T-helper 2 cell (primary cell): ENCODE measurements at places on chromosomes 7 and 10.
A peak's percentile ranks its signal among the peaks of the same experiment; 100 is the strongest.

DNA sequence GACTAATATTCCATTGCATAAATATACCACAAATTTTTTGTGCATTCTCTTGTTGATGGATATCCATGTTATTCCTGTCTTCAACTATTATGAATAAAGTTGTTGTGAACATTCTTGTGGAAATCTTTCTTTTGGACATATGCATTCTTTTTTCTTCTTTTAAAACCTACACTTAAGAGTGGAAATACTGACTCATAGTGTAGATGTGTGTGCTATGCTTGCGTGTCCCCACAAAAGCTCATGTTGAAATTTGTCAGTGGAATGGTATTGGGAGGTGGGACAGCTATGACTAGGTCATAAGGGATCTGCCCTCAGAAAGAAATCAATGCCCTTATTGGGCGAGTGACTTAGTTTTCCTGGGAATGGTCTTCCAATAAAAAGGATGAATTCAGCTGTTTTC, 203.6 kb upstream of the PRSS58 start:
- DNase-seq: no peak

- no peak for DNase-seq
Measured at GRCh38 chr7:107981466-107981865, 21.5 kb downstream of the LAMB1 start.

DNA sequence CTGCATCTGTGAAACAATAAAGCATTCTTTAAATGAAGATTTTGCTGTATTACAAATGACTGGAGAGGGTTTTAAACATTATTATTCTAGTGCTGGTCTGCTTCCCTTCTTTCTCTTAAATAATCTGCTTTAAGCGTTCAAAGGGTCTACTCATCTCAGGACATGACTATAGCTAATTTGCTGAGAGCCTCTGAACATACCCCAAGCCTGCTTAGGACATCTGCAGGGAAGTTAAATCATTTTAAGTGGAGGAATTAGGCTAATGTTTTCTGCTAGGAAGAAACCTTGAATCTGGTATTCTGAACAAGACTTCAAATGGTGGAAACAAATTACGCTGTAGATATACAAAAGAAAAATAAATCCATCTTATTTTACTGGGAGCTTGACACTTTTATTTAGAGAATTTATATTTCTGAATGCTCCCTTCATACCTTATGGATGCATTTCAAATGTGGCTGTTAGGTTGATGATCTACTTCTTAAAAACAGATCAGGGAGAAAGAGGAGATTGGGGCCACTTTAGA, 124.4 kb upstream of the ITGB1 start:
- DNase-seq: no peak

DNA sequence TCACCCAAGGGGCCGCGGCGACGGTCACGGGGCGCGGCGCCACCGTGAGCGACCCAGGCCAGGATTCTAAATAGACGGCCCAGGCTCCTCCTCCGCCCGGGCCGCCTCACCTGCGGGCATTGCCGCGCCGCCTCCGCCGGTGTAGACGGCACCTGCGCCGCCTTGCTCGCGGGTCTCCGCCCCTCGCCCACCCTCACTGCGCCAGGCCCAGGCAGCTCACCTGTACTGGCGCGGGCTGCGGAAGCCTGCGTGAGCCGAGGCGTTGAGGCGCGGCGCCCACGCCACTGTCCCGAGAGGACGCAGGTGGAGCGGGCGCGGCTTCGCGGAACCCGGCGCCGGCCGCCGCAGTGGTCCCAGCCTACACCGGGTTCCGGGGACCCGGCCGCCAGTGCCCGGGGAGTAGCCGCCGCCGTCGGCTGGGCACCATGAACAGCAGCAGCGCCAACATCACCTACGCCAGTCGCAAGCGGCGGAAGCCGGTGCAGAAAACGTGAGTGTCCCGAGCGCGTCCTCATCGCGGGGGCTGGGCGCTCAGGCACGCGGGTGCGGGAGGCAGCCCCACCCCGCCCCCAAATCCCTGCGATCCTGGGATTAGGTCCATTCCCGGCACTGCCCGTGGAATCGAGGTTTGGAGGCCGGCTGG, 509 bp downstream of the AHR start:
- peak; percentile 51 for DNase-seq

DNA sequence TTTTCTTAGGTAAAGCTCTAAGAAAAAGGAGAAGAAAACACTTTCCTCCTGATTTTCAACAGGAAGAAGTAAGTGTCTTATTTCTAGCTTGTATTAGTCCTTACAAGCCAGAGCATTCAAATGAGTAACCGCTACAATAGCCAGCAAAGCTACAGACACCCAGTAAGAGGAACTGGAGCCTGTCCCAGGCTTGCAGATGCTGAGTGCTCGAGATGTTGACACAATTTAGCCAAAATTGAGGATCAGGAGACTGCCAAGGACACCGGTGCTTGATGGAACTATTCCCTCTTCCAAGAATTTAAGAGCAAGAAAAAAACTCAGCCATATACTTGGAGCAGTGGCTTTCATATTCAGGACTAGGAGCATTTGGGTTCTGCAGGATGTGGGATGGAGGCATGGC, 149.3 kb upstream of the DPP6 start:
- no peak for DNase-seq

GRCh38 chr7:2436341-2437104, 33.1 kb downstream of the CHST12 start:
- DNase-seq: no peak

DNA sequence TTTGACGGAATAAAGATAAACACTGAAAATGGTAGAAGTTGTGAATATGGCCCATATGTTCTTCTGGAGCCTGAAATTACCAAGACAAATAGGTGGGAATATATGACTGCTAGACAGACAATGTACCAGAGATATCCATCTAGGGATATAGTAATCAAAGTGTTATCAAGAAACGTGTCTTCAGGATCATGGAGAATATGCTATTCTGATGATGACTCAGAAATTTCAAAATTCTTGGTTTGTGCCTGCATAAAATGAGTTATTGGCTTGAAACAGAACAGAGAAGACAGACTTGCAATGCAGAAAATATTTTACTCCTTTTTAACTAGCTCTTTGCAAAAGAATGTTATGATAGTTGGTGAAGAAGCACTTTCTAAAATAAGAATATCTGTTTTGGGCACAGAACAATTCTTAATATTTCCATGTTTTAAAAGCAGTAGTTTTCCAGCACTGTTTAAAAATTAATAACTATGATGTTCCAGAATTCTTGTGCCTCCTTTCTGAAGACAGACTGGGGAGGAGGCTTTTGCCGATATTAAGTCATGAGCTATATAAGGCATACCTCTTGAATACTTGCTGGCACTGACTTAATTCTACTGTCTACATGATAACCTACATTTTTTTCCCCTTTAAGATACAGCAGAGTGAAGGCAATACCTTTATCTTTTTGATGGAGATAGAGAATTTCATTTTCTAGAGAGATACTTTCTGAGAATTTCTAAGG, 34.4 kb upstream of the CABCOCO1 start:
- no peak for DNase-seq

GRCh38 chr10:98041352-98042043, 11.1 kb upstream of the CRTAC1 start:
- DNase-seq: no peak

DNA sequence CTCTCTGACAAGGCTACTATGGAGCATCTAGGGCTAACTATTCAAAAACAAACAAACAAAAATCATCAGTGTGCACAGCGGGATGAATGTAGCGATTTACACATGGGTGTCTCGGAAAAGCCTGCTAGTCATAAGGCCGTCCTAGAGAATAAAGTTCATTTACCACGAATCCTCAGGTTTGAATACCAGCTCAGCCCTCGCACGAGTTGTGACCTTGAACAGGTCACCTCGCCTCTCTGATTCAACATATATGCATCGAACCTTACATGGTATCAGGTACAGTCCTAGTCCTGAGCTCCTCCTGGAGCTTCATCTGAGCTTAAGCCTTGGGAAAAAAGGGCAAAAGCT, 572 bp downstream of the ATP5MF start:
- DNase-seq: no peak

DNA sequence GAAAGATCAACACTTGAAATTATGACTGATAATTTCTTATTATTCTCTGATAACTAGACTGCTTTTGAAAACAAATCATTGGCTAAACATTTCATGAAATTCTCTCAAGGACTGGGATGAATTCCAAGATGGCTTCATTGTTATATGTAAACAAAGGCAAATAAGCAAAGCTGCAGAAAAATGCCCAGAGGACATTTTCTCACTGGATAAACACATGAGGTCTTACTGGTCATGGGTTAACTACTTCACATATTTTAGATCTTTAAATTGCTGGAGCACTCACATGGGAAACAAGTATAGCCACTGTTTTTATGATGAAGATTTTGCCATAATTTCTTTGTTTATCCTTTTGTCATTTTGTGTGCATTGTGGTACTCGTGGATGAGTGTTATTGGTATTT, 239.1 kb downstream of the PHF14 start:
- DNase-seq: no peak

- DNase-seq: no peak
Measured at GRCh38 chr10:124952123-124952522, 10.2 kb downstream of the ZRANB1 start.

DNA sequence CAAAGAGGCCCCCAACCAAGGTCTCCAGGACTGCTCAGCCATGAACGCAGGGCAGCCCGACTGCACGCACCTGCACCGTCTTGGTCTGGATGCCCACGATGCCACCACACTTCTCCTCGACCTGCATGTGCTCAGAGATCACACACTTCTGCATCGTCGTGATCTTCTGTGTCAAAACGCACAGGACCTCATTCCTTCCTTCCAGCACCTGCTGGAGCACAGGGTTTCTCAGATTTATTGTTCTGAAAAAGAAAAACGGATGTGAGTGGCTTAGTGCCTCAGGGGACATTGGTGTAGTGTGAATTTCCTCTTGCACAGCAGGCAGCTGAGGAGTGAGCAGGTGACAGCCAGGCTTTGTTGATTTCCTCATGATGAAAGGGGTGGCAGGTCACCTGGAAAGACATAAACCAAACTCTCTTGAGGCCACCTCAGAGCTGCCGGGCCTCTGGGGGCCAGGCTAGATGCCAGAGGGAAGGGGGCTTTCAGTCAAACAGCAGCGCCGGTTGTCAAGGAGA, 38.2 kb downstream of the GSDME start:
- no peak for DNase-seq

DNA sequence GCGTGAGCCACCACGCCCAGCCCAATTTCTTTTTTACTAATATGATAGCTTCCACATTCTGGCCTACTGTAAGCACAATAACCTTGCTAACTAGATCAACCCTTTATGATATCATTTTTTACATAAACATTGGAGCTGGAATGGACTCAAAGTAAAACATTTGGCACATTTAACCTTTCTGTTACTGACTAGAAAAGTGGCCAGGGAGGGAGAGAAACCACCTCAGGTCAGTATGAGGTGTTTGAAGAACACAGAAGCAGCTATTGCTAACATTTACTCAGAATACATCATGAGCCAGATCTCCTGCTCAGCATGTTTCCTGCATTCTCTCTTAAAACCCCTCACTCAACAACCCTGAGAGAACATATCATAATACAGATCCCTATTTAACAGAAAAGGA, 27.3 kb downstream of the SGMS1 start:
- no peak for DNase-seq

DNA sequence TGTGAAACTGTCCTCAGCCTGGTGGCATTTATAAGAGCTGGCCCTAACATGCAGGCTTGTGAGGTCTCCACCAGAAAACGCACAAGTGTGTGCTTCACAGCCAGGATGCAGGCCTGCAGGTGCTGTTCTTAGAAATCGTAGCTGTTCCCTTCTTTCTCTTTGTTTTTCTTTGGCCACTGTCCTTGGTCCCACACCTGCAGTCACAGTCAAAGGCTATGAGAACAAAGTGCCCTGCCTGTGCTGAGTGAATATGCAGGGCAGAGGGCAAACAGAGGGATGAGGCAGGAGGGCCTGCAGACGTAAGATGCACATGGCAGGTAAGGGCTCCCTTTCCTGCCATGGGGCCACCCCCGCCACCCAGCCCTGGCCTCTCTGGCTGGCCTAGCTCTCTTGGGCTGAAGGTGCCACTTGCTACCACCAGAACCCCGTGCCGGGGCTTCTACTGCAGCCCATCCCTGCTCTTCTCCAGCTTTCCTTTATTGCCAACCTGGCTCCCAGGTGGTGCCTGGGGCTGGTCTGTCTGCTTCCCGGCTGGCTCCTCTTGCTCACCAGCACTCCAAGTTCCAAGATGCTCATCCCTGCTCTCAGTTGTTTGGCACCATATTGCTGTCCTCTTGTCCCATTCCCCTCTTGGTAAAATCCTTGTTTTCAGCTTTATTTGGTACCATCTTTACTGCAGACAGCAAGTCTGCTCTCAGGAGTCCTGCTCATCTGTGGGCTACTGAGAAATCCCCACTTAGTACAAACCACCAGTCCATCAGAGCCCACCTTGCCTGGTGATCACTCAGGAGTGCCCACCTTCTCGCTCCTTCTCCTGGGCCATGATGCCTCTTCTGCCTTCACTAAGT, 308.1 kb upstream of the ZMIZ1 start:
- no peak for DNase-seq

- DNase-seq: no peak
Measured at GRCh38 chr7:78265486-78265885, 466.9 kb downstream of the PHTF2 start.

DNA sequence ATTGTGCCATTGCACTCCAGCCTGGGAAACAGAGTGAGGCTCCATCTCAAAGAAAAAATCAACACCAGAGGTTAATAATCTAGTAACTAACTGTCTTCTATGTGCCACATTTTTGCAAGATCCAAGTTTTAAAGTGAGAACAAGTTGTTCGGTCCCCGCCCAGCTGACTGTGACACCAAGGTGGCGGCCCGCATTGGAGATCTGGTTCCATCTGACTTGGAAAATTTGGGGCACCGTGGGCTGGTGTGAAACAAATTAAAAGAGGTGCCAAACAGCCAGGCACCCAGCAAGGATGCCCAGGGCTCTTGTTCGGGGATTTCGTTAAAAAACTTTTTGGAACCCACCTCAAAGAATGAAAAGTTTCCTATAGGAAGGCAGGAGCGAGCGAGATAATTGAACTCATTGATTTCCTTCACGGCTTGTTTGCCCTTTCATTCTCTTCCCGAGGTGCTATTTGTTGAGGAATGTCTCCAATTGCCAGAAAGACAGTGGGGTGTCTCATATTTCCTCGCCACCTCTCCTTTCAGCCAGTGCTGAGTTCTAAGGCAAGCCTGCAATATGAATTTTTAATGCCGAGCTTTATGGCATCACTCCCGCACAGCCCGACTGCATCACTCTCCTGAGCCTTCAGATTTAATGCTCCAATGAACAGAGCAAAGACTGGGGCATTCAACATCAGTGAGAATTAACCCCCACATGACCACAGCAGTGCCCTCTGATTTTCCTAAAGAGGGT, 156.9 kb upstream of the SH2B2 start:
- no peak for DNase-seq

- no peak for DNase-seq
Measured at GRCh38 chr7:114956702-114957101, 34.8 kb downstream of the MDFIC start.

- no peak for DNase-seq
Measured at GRCh38 chr7:2934211-2934731, 90.2 kb upstream of the GNA12 start.

- DNase-seq: no peak
Measured at GRCh38 chr7:35825974-35826373, 25.1 kb downstream of the SEPTIN7 start.
